ENCODE measurements at places on chromosomes 3 and 15.

- no peak for DNase-seq
Measured at GRCh38 chr3:194840661-194841514, 155.2 kb downstream of the FAM43A start.

- no peak for DNase-seq
Measured at GRCh38 chr3:164465172-164465571, 613.1 kb downstream of the SI start.

DNA sequence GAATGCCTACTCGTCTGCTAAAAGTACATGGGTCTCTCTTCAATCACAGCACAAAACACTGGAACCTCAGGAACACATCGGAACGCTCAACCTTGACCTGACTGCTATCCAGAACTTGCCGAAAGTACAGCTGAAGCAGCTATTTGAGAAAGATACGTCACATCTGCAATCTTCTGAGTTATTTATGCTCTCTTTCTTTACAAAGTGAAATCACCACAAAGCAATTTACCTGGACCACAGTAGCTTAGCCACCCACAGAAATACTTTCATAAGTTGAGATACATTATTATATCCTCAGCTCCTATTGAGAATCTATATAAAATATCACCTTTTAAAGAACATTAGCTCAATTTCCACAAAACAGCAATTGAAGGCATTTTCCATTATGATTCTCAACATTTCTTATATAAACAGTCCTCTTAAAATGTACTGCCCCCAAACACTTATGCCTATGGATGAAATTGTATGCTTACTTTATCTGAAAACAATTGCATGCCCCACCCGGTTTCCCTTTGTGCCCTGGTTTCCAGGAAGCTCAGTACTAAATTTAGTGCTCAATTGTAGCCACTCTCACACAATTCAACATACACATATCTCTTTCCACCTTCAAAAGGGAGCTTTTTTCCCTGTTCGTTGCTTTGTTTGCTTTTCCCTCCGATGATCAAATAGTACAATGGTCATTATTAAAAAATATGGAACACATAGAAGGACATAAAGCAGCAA is 31.8 kb downstream of the HEG1 start:
- DNase-seq, result no peak

DNA sequence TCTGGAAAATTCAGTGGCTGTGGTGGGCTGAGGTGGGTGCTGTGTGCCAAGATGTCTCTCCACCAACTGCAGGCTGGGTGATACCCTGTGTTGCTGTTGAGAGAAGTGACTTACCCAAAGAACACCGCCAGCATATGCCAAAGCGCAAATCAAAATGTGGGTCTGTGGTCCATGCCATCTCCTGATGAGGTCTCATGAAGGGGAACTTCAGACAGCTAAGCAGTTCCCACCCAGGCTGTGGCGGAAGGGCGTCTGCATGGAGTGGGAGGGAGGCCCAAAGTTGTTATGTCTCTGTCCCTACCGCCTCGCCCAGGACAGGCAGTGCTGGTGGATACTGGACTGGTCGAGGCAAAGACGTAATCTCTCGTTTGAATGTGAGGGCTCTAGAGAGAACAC is 70.9 kb upstream of the PLXNA1 start:
- DNase-seq, result no peak

- DNase-seq, result no peak
Measured at GRCh38 chr15:74838746-74839525, 4.0 kb downstream of the ULK3 start.

DNA sequence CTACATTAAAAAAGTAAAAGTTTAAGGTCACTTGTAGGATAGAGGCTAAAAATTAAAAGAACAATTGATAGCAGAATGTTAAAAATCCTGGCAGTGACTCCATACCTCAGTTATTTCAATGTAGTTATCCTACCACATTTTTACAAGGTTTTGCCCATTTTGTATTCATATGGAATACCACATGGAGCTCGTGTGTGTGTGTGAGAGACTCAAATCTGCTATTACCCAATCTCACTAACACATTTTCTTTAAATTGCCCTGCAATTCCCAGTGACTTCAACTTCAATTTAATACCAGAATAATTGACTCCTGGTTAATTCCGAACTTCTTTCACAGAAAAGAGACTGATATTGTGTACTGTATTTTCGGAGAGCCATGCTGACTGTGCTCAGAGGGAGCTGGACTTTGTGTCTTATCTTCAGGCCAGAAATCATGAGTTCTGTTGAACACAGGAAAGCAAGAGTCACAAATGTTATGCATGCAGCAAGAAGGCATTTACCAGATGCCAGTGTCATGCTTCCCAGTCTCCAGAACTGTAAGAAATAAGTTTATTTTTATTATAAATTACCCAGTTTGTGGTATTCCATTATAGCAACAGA is 529.0 kb upstream of the NECTIN3 start:
- no peak for DNase-seq

DNA sequence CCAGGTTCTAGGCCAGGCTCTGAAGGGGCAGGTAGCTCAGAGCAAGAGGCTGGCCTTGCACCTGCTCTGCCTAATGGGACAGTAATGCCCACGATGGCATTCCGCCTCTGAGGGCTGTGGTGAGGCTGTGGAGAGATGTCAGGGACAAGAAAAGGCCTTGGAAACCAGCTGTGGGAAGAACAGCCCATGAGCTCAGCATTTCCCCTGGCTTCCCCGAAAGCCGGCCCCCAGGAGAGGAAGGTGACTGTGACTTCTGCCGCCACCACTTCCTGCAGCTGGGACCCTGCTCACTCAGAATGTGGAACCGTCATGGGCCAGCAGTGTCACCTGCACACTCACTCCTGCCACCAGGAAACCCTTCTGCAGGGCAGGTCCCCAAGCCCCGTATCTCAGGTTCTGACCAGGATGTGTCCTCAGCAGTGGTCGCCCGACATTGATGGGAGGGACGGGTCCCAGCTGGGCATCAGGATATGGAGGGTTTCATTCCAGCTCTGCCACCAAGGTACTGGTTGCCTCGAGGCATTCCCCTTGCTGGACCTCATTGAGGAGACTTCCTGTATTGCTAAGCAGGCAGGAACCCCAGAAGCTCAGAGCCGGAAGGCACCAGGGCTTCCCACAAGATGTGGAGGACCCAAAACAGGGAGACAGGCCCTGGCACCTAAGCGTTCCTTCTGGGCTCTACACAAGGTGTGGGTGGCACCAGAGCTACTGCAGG is 30.7 kb downstream of the SEMA7A start:
- peak; percentile 83 for DNase-seq

DNA sequence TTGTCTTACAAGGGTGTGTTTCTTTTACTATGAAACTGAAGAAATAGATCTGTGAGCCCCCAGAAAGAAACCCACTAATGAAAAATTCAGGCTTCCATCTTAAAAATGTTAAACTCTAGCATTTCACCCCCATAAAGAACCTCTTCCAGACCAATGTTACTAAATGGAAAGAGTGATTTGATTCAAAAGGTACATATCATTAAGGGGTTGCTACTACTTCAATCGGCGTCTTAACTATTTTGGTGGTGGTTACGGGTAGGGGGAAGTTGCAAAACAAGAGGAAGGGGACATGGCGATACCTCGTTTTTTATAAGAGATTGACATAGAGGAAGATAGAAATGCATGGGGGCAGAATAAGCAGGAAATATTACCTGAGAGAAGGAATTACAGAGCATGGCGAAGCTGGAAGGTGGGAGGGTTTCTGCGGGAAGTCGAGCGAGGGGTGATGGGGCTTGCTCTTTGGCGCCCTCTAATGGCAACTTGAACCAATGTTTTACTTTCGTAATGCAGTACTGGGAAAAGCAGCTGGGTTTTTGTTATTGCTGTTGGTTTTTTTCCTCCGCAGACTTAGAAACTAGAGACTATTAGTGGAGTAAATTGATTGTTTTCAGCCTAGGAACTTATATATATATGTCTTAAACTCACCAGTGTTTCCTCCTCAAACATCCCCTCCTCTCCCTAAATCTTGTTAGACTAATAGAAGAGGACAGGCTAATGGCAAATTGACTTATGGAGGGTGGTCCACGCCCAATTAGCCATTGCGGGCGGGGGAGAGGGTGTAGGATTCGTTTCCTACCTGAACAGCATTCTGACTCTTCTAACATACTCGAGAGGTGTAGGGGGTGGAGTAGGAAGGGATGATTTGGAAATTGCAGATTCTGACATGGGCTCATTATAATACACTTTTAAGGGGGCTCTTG is 11.3 kb upstream of the SOX2 start:
- peak; percentile 40 for DNase-seq

DNA sequence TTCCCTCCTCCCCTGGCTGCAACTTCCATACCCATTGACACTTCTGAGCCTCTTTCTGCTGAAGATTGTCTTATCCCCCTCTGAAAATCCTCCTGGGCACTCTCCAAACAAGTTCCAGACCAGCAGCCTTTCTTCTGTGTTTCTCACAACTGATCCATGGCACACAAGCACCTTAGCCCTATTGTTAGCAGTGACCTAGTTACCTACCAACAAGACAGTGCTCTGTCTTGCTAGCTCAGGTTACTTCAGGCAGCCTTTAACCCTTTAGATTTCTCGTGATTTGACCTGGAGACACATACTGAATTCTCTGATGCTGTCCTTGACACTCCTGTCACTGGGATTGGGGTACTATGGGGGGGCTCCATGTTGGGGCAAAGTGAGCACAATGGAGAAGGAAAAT is 82.1 kb downstream of the GTF2E1 start:
- no peak for DNase-seq

- DNase-seq, result no peak
Measured at GRCh38 chr3:133300102-133300501, 99.8 kb upstream of the BFSP2 start.

GRCh38 chr15:71203586-71204474 is 88.6 kb downstream of the THSD4 start:
- DNase-seq, result no peak

DNA sequence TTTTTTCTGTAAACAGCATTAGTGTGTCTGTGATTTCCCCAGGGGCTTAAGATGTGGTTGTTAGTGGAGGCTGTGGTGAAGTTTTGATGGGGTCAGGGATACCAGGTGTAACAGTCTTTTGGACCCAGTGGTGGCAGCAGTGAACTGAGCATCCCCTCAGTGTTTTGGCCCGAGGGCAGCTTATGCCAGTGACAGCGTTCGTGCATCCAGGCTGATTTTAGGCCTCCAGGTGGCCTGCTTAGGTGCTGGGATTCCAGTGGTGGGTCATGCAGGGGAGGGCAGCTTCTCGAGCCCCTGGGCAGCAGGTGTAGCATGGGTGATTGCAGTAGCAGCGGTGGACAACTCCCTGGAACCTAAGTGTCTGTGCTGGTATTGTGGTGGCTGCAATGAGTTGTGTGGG is 29.2 kb downstream of the STT3B start:
- no peak for DNase-seq

GRCh38 chr3:115975353-115975752 is 352.0 kb downstream of the GAP43 start:
- DNase-seq, result no peak

DNA sequence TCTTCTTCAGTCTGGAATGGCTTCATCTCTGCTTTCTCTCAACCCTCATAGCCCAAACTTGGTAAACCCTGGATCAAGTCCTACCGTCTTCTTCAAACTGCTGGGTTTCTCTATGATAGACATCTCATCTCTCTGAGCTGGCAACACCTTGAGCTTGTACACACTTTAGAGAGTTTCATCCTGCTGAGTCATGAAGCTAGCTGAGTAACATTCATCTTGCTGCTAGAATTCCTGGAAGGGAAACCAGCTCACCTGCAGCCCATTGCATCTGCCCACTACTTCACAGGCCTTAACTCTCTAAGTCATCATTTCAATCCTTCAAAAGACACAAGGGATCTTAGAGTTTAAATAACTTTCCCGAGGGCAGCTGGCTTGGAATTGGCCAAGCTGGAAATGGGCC is 175.5 kb upstream of the RORA start:
- no peak for DNase-seq

DNA sequence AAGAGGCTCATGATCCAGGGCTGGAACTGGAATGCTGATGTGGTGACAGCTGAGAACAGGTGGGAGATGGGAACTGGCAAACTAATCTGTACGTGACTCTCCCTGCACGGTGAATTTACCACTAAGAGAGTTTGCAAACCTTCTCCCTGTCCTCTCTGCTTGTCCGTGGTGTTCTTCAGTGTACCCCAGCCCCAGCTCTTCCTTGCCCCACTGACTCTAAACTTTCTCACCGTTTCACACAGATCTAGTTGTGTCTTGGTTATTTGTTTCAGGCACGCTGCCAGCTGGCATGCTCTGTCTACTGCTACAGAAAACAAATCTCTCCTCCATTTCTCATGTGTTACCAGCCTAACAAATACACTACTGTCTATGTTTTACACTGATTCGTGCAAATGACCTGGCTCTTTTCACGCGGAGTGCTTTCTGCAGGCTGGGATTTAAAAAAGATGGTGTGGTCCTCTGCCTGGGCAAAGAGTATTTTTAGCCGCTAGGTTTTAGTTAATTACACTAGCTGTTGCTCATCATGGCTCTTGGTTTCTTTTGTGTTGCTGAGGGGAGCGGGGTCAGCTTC is 192.7 kb upstream of the LRIG1 start:
- no peak for DNase-seq

GRCh38 chr3:105284876-105285275 is 81.8 kb upstream of the ALCAM start:
- DNase-seq, result no peak

DNA sequence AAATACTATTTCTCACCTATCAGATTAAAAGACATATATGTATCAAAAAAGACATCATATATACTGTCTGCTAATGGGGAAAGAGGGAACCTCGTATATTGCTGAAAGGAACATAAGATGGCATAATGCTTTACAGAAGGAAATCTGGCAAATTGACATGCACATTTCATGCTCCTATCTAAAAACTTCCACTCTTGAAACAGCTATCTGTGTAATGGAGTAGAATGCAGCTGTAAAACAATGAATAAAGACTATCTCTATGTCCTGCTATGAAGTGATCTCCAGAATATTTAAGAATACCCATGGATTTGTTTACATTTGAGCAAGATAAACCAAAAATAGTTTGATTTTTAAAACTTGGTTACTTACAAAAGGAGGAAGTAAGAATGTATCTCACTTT is 107.4 kb downstream of the TBL1XR1 start:
- no peak for DNase-seq

GRCh38 chr3:177466074-177466473 is 268.8 kb upstream of the TBL1XR1 start:
- DNase-seq, result no peak

DNA sequence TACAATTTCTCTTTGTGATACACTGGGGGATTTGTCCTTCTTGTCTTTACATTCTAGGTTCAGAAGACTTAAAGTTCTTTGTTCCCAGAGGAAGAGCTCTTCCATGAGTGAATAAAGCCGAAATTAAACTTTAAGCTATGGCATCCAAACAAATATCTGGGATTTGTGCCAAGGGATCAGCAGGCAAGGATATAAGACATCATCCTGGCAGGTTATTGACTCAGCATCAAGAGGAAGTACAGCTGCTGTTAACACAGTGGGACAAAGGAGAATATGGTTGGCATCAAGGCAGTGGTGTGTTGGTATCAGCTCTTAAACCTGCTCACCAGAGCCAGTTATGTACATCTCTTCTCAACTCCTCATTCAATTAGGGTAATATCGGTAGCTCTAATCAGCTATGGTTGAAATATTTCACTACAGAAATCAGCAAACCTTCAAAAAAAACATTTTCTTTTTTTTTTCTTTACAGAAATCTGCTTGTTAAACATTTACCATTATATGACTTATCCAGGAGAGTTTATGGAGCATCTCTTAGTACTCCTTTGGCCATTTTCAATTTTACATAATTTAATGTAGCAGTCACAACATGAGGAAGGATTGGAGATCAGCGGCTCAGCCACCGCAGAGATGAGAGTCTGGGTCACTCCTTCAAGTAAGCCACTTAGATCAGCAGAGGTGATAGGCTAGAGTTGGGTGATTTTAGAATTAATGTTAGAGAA is 1198.6 kb upstream of the EPHA6 start:
- no peak for DNase-seq

- no peak for DNase-seq
Measured at GRCh38 chr3:197970588-197970987, 10.6 kb downstream of the LMLN start.

- DNase-seq, result no peak
Measured at GRCh38 chr3:32843510-32844321, 25.9 kb downstream of the TRIM71 start.
